Activated CD4-positive, alpha-beta T cell treated with anti-CD3 and anti-CD28 coated beads, Interleukin-2, amount 50 U/mL, for 48 hours (primary cell): ENCODE measurements at places on chromosomes 5 and 9.

- DNase-seq, result no peak
These were observed 281.7 kb upstream of the PTGER4 start for GRCh38 chr5:40397976-40398375.

DNA sequence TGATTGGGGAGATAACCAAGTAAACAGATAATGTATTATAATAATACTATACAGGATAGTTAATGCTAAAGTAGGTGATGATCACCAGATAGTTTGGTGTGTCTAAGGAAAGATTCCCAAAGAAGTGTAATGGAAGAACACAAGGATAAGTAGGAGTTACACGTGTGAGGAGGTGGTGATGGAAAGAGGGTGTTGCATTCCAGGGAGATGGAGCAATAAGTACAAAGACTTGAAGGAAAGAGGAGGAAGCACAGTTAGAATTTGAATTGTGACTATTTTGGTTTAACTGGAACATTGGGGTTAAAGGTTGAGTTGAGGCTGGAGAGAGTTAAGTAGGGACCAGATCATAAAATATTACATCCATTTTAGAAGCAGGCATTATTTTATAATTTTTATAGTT lies 76.9 kb downstream of the IPO11 start:
- DNase-seq, result no peak

- DNase-seq, result no peak
These were observed 220.3 kb downstream of the COX7C start for GRCh38 chr5:86838083-86838482.

- no peak for DNase-seq
These were observed 39.1 kb downstream of the SMIM15 start for GRCh38 chr5:61123145-61123544.

- DNase-seq, result no peak
These were observed 245.4 kb downstream of the DENND1A start for GRCh38 chr9:123684393-123685149.

DNA sequence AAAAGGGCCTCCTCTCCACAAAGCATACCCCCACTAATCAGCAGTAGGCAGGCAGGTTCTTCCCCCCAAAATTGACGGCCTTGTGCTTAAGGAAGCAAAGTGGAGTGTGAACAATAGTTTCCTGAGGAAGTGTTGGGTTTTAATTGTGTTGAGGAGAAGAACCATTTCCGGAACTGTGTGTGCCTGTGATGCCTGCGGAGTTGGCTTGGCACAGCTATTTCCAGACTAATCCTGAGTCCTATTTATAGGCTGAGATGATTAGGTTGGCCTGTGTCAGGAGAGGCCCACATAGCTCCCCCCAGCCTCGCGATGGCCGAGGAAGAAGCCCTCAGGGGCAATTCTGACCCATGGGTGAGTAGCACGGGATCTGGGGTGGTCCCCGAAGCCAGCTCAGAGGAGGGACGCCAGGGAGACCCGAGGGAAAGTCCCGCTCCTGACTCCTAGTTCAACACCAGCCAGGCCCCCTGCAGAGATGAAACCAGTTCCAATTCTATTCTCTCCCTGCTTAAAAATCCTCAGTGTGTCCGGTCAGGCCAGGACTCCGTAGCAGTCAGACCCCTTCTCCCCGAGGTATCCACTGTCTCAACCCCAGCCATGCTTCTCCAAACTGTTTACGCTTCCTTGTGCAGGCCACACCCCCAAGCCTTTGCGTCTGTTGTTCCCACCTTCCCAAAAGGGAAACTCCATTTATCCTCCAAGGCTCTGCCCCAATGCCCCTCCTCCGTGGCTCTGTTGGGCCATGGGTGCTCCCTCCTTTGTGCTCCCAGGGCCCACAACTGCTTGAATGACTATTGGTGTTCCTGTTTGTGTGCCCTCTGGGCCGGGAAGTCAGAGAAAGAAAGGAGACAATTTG lies 18.1 kb downstream of the GSN start:
- no peak for DNase-seq

DNA sequence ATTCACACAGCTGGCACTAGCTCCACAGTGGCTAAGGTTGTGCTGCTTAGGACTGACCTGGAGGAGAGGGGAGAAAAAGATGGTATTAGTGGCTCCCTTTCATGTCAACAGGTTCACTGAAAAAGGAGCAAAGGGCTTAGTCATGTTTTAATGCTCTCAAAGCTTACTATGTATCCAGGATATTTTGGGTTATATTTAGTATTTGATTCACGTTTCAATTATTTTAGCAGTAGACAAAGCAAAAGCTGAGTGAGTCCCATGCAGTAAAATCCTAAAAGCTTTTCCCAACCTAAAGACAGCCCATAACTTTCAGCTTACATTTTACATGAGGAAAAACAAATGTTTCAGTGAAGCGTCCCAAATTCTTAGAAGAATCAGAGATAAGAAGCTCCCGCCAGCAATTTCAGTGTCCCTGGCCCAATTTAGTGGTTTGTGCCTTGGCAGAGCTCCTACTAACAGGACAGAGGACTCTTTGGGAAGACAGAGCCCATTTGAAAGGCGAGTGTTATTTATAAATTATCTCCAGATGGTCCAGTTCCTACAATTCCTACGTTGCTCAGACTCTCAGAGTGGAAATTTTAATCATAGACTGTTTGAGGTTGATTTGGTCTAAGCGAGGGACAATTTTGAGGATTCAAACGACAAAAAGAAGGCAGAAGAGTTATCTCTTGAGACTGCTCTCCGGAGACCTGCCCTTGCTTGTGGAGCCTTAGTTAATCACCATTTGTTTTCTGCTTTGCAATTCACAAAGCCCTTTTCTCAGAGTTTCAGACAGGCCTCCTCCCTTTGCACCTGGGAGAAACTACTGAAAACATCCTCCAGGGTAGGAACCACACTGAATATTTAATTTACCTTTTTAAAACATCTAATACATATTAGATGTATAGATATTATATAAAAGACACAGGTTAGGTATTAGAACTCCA lies 225.0 kb upstream of the ANKRD55 start:
- DNase-seq, result no peak

- no peak for DNase-seq
These were observed 321.0 kb downstream of the AGTPBP1 start for GRCh38 chr9:85420750-85421149.

GRCh38 chr5:5688194-5688924 lies 265.9 kb downstream of the ICE1 start:
- no peak for DNase-seq

DNA sequence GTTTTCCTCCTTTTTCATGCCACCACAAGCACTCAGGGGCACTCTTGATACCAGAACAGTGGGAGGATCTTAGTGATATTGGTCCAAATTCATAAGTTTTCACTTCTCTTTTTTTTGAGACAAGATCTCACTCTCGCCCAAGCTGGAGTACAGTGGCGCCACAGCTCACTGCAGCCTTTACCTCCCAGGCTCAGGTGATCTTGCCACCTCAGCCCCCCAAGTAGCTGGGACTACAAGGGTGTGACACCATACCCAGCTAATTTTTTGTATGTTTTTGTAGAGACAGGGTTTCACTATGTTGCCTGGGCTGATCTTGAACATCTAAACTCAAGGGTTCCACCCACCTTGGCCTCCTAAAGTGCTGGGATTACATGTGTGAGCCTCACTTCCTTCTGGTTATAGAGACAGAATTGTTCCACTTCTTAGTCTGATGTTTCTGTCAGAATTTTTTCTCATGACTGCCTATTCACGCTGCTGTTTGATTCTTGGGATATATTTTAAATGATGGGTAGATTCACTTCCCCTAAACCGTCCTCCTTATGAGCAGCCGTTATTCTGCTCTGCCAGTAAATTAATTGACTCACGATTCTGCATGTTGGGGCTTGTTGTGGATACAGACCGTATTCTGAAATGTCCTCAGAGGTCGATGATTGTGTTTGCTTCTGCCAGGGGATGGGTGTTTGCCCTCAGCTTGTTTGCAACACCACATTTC lies 30.8 kb downstream of the MTAP start:
- DNase-seq, result no peak

DNA sequence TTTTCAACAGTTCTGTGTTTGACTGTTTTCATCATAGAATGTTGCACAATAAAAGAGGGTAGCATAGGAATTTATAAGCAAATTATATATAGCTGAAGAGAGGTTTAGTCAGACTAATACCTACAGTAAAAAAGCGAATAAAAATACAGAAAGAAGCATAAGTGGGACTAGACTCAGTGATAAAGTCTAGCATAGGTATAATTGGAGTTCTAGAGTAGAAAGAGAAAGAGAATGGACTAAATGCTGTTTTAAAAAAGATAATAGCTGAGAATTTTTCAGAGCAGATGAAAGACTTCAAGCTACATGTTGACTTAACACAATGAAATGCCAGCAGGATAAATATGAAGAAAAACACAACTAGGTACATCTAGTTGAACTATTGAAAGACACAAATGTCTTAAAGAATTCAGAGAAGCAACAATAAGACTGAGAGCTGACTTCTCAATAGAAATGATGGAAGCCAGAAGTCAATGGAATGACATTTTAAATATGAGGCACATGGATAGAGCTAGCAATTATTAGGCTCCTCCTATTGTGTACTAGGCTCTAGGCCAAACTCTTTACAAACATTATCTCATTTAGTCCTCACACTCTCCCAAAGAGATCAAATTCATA lies 573.9 kb downstream of the ZNF608 start:
- no peak for DNase-seq

- DNase-seq, result no peak
These were observed 110.1 kb upstream of the OTULINL start for GRCh38 chr5:14471507-14471906.

DNA sequence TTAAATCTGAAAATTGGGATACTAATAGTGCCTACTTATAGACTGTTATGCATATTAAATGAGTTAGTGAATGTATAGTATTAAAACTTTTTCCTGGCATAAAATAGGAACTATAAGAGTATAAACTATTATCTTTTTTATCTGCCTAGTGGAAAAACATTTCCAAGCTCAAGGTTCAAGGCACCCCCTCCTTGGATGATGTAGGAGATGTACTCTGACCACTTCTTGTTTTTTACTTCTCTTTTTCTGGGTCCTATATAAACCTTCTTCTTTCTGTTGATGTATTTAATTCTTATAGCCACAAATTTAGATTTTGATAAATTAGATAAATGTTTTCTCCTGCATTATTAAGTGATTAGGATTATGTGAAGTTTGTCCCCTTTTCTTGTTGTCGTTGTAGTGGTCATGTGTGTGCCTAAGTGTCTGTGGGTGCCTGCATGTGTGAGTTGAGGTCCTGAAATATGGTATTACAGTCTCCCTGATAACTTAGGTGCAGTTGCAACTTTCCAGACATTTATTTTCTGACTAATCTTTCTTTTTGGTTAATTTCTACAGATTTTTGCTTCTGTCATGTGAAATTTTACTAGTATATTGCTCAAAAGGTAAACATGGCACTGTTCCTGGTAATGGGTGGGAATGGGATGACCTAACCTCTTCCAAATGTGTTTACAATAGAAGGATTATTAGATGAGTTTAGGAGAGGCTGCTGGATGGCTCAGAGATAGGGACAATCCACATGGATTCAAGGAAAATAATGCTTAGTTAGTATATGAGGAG lies 160.8 kb upstream of the CDKN2B start:
- no peak for DNase-seq

DNA sequence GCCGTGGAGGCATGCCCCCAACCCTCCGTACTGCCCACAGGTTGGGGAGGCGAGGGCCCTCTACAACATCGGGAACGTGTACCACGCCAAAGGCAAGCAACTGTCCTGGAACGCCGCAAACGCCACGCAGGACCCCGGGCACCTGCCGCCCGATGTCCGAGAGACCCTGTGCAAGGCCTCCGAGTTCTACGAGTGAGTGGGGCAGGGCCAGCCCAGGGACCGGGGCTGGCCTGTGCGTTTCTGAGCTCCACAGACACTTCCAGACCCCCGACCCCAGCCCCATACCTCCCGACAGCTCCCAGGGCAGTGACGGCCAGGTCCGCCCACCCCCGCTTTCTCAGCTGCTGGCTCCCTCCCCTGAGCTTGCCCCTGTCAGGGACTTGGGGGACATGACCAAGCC lies 9.5 kb downstream of the GPSM1 start:
- DNase-seq, result no peak

- DNase-seq, result no peak
These were observed 49.2 kb downstream of the ANXA1 start for GRCh38 chr9:73200694-73201452.

GRCh38 chr5:104659497-104659896 lies 1096.9 kb upstream of the NUDT12 start:
- DNase-seq, result no peak

GRCh38 chr9:98117984-98118639 lies 910 bp downstream of the TRIM14 start:
- DNase-seq, result peak; percentile 45

- no peak for DNase-seq
These were observed 103.2 kb downstream of the FSTL4 start for GRCh38 chr5:133508845-133509741.

GRCh38 chr5:141637123-141637766 lies 448 bp downstream of the RELL2 start:
- peak; percentile 67 for DNase-seq

DNA sequence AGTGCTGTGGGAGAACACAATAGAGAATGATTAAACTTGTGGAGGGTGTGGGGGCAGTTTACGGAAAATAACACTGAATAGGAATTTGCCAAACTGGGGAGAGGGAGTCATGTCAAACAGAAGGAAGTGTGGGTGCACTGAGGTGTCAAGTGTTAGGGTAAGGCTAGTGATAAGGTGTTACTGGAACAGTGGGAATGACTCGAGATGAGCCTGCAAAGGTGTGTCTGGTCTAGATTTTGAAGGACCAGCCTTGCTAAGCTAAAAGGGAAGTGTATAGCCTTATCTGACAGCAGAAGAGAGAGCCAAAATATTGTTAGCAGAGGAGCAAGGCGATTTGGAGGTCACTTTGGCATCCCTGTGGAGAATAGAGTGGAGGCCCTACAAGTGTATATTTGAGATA lies 4.2 kb downstream of the CNOT6 start:
- no peak for DNase-seq

GRCh38 chr5:16600946-16601345 lies 15.9 kb downstream of the RETREG1 start:
- DNase-seq, result no peak
